ENCODE measurements at places on chromosomes 6 and 20. TPM values are rescaled to one million over a fixed set of nuclear protein-coding genes. Genes with fewer than 3 reads are reported as not detected.

Gene KIAA0408
- total RNA-seq: 3.3 TPM

Gene THBS2
- total RNA-seq: 95.6 TPM

Gene OPRL1
- 1.9 TPM for total RNA-seq

DNA sequence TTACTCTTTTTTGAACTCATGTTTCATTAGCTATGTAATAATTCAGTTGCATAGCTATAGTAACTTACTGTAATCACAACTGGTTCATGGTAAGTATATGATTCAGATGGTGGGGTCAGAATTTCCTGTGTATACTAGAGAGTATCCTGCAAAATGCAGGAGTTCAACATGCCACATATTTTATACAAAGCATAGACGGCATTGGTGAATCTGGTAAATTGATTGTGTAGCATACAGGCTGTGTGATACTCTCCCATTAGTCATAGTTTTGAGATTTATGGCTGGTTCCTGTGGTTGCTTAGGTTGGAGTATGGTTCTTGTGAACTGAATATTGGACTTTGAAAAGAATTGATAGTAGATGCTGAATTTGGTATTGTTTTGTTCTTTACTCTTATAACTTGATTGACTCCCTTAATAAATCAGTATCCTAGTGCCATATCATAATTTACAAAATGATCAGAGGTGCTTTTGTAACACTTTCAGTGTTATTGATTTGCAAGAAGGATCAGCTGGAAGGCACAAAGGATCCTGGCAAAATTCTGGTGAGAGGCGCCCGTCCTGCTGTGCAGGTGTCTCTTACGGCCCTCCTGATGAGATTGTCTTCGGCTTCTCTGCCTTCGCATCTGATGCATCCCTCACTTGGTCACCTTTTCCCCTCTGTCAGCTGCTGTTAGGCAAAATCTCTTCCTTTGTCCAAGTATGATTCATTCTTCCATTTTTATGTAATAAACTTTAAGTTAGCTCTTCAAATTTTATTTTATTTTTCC lies 22.6 kb downstream of the SNX9 start:
- no peak for DNase-seq

- DNase-seq: no peak
Measured at GRCh38 chr6:137970368-137970767, 103.3 kb downstream of the TNFAIP3 start.

DNA sequence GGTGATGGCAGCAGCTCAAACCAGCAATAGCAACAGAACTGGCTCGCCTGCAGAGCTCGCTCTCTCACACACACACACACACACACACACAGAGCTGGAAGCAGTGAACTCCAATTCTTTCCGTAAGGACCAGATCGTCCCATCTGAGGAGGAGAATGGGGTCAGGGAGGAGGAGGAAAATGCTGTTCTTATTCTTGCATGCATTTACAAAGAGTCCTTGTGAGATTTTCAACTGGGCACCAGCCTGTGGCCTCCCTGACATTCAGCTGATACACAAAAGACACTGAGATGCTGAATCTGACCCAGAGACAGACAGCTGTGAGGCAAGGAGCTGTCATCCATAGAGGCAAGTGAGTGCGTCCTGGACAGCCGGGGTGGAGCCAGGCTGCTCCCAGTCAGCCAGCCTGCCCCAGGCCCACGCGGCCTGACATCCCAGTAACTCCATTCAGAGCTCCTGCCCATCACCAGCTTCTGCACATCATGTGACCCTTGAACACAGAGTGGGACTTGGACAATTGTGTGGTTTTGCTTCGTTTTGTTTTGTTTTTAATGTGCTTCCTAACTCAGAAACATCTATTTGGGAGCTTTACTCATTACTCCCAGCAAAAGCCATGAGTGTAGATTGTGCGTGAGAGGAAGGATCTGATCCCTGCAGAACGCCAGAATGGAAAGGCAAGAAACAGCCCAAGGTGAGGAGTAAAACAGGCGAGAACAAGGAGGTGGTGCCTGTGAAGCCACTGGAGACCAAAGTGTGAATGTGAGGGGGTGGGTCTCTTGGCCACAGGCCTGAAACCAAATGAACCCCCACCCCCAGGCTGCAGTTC lies 2.1 kb downstream of the SERPINB9 start:
- peak; percentile 67 for DNase-seq

Gene PERP
- total RNA-seq: 17.6 TPM

Gene DPPA5
- total RNA-seq: not detected

- DNase-seq: no peak
Measured at GRCh38 chr6:52356017-52356416, 5.9 kb upstream of the PAQR8 start.

Gene CASP8AP2
- total RNA-seq: 22.0 TPM

Measured in uterus (tissue), 4 donors.